ENCODE measurements at places on chromosomes 11 and 22.

GRCh38 chr11:8732324-8732670 is 49.7 kb downstream of the RPL27A start:
- no peak for DNase-seq

DNA sequence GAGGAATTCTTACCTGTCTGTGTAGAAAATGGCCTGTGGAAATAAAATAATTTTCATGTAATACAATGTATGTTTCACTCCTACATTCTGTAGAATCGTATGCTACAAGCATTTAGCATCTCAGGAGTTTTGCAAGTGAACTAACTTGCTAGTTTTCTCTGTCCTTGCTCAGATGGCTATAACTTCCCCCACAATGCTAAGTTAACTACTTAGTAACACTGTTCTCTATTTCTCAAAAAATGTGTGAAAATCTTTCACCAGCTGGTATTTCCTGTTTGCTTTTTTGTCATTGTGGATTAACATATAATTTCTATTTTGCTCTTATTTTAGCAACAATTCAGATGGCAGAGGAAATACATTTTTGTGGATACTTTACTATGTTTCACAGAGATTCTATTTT is 4.4 kb downstream of the OR4S2 start:
- no peak for DNase-seq

- no peak for DNase-seq
Measured at GRCh38 chr22:48973694-48974041, 854.0 kb downstream of the BRD1 start.

GRCh38 chr11:65575568-65576231 is at the start of gene EHBP1L1:
Gene EHBP1L1 (plus strand): TSS chr11:65576053. CDS start chr11:65576303, 250 bp downstream.
- peak; percentile 74 for DNase-seq

DNA sequence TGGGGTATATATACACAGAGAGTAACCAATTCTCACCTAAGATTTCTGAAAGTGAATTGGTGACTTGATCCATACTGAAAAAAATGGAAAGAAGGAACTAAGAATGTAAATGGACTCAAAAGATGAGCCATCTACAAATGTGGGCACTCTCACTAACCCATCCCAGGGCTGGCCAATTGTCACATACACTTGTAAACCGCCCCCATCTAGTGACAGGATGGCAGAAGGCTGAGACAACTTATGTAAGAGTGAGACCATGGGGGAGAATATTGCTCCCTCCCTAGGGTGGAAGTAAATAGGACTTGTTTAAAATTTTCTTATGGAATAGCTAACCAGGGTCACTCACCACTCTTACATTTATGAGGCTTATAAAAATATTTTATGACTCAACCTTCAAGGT is 377.1 kb upstream of the ISX start:
- no peak for DNase-seq

- DNase-seq = peak; percentile 26
Measured at GRCh38 chr11:2945031-2945756, 16.0 kb upstream of the PHLDA2 start.

DNA sequence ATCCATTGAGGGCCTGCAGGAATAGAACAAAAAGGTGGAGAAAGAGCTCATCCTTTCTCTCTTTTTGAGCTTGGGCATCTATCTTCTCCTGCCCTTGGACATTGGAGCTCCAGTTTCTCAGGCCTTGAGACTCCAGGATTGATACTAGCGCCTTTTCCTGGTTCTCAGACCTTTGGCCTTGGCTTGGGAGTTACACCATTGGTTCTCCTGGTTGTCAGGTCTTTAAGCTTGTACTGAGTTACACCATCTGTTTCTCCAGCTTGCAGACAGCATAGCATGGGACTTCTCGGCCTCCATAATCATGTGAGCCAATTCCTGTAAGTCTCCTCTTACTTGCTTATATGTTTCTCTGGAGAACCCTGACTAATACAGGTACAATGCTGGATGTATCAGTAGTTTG is 72.6 kb downstream of the GRK3 start:
- no peak for DNase-seq

DNA sequence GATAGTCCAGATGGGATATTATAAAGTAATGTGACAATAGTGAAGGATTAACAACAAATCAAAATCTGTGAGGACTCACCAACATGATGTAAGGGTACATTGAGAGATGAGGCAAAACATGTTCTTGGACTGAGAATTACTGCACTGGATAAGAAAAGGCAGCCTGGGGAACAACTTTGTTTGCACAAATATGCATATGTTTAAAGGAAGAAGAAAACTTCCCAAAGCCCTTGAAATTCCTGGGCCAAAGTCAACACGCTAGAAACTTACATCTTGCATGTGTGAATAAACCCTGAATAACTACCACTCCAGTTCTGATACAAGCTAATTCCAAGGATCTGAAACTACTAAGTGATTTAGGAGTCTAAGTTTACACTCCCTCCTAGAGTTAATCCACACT is 1.1 kb downstream of the OR52A5 start:
- DNase-seq = no peak

- no peak for DNase-seq
Measured at GRCh38 chr11:72229925-72230763, 5.6 kb downstream of the INPPL1 start.

GRCh38 chr22:30892731-30893221 is 75.8 kb downstream of the MORC2 start:
- no peak for DNase-seq

- DNase-seq = no peak
Measured at GRCh38 chr11:113137713-113138529, 176.5 kb upstream of the TTC12 start.

DNA sequence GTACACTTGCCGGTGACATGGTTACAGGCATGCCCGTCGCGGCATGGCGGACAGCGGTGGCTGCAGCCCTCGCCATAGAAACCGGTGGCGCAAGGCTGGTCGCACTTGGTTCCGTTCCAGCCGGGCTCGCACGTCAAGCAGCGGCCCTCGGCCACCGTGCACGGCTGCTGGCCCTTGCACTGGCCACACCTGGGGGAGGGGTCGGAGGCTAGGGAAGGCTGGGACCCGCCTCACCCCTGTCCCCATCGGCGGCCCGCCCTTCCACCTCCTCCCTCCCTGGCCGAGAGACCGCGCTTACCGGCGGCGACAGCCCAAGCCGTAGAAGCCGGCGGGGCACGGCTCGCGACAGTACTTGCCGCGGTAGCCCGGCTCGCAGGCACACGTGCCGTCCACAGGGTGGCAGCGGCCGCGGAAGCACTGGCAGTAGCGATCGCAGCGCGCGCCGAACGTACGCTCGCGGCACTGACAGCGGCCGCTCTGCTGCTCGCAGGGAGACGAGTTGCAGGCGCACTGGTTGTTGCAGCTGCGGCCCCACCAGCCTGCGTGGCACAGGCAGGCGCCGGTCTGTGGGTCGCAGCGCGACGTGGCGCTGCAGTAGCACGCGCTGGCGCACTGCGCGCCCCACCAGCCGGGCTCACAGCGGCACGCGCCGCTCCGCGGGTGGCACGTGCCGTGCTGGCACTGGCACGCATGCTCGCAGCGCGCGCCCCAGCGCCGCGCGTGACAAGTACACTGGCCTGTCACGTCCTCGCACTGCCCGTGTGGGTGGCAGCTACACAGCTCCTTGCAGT is 6.7 kb downstream of the SCARF2 start:
- DNase-seq = peak; percentile 44

- no peak for DNase-seq
Measured at GRCh38 chr11:20368438-20368837, 4.9 kb downstream of the HTATIP2 start.

- DNase-seq = no peak
Measured at GRCh38 chr11:65885231-65885630, 3.0 kb downstream of the FIBP start.

- DNase-seq = peak; percentile 99
Measured at GRCh38 chr22:38700789-38701628, at the start of gene JOSD1. Gene JOSD1 (minus strand): TSS chr22:38700943. CDS start chr22:38699987, 956 bp downstream.

GRCh38 chr11:6516865-6517264 is 19.8 kb downstream of the DNHD1 start:
- no peak for DNase-seq

DNA sequence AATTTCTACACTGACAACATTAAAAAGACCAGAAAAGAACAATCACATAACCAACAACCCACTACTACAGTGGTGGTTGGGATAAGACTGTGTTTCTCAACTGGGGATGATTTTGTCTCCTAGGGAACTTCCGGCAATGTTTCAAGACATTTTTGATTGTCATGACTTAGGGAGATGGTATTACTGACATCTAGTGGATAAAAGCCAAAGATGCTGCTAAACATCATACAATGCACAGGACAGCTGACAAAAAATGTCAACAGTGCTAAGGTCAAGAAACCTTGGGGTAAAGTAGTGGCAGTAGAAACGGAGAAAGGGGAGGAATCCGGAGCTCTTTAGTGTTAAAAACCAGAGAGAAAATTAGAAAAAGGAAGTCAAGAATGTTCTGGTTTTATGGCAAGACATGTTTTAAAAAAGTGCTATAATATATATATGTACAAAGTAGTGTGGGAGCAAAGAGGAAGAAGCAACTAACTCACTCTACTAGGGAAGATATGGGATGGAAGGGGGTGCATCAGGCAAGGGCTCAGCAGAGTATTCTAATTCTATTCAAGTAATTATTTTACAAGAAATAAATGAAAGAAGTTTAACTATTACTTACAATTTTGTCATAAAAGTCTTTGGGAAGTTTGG is 37.2 kb downstream of the CKAP5 start:
- no peak for DNase-seq

DNA sequence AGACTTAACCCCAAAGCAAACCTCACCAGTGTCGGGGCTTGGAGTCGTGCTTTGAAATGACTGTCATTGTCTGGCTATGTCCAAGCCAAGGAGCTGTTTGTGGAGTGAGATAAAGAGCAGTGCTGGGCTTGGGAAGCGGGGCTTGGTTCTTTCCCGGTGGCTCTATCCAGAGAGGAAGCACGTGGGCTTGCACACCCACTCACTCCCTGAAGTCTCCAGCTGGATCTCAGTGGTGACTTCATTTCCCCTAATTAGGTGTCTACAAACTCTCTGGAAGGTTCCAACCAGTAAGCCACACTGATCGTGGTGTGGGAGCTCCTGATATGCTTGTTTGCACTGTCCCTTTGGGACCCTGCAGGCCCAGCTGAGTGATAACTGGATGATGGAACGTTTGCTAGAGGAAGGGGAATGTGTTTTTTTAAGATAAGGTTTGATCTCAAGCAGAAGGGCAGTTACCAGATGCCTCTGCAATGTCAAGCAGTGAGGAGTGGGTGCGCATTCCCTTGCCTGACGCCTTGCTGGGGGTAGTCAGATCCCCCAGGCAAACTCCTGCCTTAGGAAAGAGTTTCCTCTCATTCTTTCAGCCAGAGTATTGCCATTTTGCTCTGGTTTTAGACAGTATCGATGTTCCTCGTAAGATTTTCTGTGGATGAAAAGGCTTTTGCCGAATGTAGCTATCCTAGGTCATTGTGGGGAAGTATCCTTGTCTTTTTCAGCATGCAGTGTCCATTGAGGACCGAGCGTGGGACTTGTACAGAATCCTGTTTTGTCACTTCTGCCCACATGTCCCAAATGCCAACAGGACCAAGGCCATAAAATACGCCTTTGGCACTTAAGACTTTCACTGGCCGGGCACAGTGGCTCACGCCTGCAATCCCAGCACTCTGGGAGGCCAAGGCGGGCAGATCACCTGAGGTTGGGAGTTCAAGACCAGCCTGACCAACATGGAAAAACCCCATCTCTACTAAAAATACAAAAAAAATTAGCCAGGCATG is 90.9 kb downstream of the MICAL2 start:
- DNase-seq = no peak

GRCh38 chr11:116072133-116072532 is 567.9 kb upstream of the CADM1 start:
- DNase-seq = no peak

DNA sequence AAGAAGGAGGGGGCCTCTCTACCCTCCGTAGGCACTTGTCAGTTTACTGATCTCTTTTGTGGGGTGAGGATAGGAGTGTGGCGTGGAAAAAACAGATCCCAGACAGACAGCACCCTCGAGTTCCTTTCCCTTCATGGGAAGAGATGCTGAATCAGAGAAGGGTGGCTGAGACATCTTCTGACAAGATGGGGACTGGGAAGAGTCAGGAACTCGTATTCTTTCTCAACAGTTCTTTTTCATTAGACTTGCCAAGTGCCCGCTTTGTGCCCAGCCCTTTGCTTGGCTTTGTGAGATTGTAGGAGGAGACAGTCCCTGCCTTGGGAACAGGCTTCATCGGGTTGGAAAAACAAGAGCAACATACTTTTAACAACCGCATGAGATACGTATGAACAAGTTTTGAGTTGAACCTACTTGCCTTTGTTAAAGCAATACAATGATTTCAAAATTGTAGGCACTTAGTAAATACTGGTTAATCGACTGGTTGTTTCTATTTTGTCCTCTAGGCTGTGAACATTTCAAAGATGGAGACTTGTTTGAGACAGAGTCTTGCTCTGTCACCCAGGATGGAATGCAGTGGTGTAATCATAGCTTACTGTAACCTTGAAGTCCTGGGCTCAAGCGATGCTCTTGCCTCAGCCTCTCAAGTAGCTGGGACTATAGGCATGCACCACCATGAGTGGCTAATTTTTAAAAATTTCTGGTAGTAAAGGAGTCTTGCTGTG is 1.1 kb downstream of the RRM1 start:
- no peak for DNase-seq

- DNase-seq = no peak
Measured at GRCh38 chr11:9574622-9575259, 1.3 kb downstream of the WEE1 start.

- DNase-seq = no peak
Measured at GRCh38 chr11:66864172-66864901, 7.5 kb downstream of the LRFN4 start.

DNA sequence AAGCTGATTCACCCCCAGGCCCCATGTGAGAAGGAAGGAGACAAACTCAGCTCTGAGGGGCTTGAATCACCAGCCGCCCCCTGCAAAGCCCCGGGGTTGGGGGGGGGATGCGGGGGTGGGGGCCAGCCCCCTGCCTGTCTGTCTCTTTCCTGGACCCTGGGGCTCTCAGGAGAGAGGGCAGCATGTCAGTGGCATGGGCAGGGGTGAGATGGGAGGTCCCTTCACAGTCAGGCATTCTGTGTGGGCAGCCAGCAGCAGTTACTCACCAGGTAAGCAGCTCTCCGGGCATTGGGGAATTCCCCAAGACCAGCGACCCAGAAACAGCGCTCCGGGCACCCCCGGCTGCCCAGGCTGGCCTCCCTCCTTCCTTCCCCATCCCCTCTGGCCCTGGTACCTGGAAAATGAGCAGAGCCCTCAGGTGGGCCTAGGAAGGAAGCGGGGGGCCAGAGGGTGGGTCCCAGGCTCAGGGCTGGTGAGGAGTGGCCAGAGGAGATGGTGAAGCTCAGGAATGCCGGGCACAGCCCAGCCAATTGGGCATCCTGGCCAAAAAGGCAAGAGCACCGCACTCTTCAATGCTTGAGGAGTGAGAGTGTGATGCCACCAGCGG is 4.2 kb upstream of the LIF start:
- no peak for DNase-seq

Measured in effector CD4-positive, alpha-beta T cell (primary cell).